ENCODE measurements at places on chromosomes 2 and 18. TPM values are rescaled to one million over a fixed set of nuclear protein-coding genes. Genes with fewer than 3 reads are reported as not detected.

GRCh38 chr2:170711774-170712652 lies 3.1 kb upstream of the SP5 start:
- no peak overlapping the region for H3K27ac ChIP-seq
- peaks cover 16% of the 10 kb centered on the region for H3K4me1 ChIP-seq
- DNase-seq: no peak
- H3K4me3 ChIP-seq: no peak overlapping the region

- no peaks in the 10 kb centered on the region for H3K4me1 ChIP-seq
- peaks cover 4% of the 10 kb centered on the region for H3K27me3 ChIP-seq
- H3K4me3 ChIP-seq: no peak overlapping the region
- peaks cover 3% of the 10 kb centered on the region for H3K36me3 ChIP-seq
These were observed 17.2 kb upstream of the GPC1 start for GRCh38 chr2:240418311-240418710.

- H3K27ac ChIP-seq: no peak overlapping the region
- H3K4me3 ChIP-seq: no peak overlapping the region
- H3K27me3 ChIP-seq: no peaks in the 10 kb centered on the region
- H3K36me3 ChIP-seq: peaks cover 19% of the 10 kb centered on the region
- DNase-seq: no peak
These were observed 92.9 kb downstream of the ZEB2 start for GRCh38 chr2:144426981-144427479.

DNA sequence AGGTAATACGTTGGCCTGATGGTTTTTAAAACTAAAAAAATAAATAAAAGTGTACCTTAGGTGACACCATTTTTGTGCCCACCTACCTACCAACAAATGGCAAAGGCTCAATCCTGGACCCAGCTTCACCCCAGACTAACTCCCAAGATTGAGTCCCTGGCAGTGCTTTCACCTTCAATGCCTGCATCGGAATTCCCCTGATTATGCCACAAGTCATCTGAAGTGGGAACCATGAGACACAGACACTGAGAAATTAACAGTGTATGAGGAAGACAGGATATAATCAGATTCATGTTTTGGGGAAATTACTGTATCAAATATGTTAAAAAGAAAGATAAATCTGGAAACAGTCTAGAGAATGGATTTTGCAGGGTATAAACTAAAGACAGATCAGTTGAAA lies 41.6 kb downstream of the ZBTB14 start:
- no peak for DNase-seq
- H3K27me3 ChIP-seq: peaks cover 8% of the 10 kb centered on the region
- H3K36me3 ChIP-seq: no peaks in the 10 kb centered on the region

DNA sequence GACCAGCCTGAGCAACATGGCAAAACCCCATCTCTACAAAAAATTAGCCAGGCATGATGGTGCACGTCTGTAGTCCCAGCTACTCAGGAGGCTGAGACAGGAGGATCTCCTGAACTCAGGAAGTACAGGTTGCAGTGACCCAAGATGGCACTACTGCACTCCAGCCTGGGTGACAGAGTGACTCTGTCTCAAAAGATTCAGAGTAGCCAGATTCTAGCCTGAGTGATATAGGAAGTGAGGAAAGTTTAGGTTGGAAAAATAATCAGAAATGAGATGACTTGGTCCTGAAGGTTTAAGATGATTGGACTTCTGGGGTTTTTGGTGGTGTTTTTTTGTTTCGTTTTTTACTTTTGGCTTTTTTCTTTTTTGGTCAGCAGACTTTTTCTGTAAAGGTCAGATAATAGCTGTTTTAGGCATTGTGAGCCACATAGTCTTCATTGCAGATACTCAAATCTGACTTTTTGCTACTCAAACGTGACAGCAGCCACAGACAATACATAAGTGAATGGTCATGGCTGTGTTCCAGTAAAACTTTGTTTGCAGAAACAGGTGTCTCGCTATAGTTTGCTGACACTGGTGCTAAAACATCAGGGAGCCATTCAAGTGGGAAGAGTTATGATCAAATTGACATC lies 104.1 kb upstream of the UBXN4 start:
- peaks cover 12% of the 10 kb centered on the region for H3K4me1 ChIP-seq
- peaks cover 37% of the 10 kb centered on the region for H3K36me3 ChIP-seq
- DNase-seq: no peak
- H3K27me3 ChIP-seq: no peaks in the 10 kb centered on the region
- no peak overlapping the region for H3K4me3 ChIP-seq

GRCh38 chr18:10040287-10041011 lies 126.6 kb downstream of the VAPA start:
- no peak overlapping the region for H3K4me3 ChIP-seq
- DNase-seq: no peak
- peaks cover 7% of the 10 kb centered on the region for H3K27me3 ChIP-seq
- no peaks in the 10 kb centered on the region for H3K4me1 ChIP-seq
- H3K36me3 ChIP-seq: no peaks in the 10 kb centered on the region

- H3K36me3 ChIP-seq: no peaks in the 10 kb centered on the region
- no peak overlapping the region for H3K4me3 ChIP-seq
- H3K27me3 ChIP-seq: peaks cover 13% of the 10 kb centered on the region
- H3K27ac ChIP-seq: no peak overlapping the region
- DNase-seq: no peak
- H3K4me1 ChIP-seq: peaks cover 17% of the 10 kb centered on the region
These were observed 136.2 kb upstream of the RASGRP3 start for GRCh38 chr2:33340280-33340679.

GRCh38 chr18:13136056-13136903 lies 82.3 kb upstream of the LDLRAD4 start:
- peak overlapping the region; percentile 6 for H3K27ac ChIP-seq
- peak overlapping the region; percentile 61 for H3K4me3 ChIP-seq
- H3K36me3 ChIP-seq: peaks cover 3% of the 10 kb centered on the region

RAD51AP2 gene
- total RNA-seq: not detected

ABHD3 gene
- 53.5 TPM for total RNA-seq

CETN1 gene
- not detected for total RNA-seq

Data from activated CD4-positive, alpha-beta memory T cell treated with anti-CD3 and anti-CD28 coated beads, Interleukin-2, amount 10 ng/mL, durations not matched to agents 7 days and 5 days (primary cell).